ENCODE measurements at places on chromosomes 12 and 14.
A peak's percentile ranks its signal among the peaks of the same experiment; 100 is the strongest.

- no peak for DNase-seq
These were observed 29.8 kb upstream of the PYGL start for GRCh38 chr14:50974118-50974517.

DNA sequence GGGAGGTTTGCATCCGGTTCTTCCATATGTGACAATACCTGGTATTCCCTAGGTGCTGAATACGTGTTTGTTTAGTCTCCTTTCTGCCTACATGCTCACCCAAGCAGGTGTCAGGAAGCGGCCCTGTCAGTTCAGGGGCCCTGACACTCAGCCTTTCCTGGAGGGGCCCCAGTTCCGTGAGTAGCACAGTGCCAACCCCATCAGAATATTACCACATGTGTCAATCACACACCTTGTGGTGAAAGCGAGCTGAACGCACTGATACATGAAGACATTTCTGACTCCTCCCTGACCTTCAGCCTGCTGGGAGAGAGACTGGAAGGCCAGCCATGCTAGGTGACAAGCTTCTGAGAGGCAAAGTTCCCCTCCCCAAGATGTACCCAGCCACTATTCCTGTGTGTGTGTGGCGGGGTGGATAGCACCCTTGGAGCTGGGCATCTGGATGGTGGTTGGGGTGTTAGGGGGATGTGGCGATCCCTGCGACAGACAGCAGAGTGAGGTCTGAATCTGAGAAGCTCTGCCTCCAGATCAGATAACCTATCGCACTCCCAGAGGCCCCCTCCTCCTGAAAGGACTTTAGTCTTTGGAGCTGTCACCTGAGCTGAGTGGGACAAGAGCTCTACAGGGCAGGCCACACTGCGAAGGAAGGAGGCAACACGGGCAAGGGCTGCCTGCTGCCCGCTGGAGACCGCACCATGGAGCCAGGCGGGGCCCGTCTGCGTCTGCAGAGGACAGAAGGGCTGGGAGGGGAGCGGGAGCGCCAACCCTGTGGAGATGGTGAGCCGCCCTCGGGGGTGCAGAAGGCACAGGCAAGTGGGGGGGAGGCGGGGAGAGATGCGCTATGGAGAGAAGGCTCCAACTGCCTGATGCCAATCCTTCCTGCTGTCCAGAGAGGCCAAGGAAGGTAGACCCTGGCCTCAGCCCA lies at the start of gene SOAT2:
Gene SOAT2 (plus strand): TSS at position 604 of the 925 bp plus-strand sequence. CDS start 92 bp downstream, at position 696.
- DNase-seq, result no peak

- no peak for DNase-seq
These were observed 52.5 kb downstream of the KIAA0586 start for GRCh38 chr14:58479975-58480374.

GRCh38 chr12:51341251-51342007 lies 5.0 kb downstream of the CELA1 start:
- DNase-seq, result peak; percentile 82

DNA sequence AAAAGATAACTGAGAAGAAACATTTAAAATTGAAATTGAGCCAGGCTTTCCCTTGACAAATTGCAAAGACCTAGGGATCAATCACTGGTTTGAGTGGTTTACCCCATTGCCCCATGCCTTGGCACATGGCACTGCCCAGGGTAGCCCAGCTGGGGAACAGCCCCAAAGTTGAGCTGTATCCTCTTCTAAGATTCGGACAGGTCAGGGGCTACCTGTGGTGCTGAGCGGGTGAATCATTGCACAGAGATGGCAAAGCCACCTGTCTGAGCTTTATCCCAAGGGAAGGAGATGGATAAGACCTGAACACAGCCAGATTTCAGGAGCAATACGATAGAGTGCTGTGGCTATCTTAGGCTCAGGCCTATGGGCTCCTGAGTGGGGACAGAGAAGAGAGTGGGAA lies 7.0 kb downstream of the IFI27L2 start:
- DNase-seq, result no peak

DNA sequence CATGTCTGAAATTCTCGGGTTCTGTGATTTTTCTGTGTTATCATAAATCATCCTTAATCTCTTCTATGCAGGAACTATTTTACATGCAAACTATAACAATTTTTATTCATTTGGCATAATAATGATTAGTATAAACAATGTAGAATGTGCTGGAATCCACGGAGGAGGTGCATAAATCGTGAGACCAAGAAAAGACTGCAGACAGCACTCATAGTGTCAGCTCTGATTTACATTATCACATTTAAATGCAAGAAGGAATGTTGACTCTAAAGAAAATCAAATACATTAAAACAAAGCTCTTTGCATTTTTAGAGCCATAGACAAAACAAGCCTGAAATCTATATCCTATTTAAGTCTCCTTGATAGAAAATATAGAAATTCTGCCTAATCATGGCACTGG lies 501.7 kb upstream of the STXBP6 start:
- DNase-seq, result no peak

DNA sequence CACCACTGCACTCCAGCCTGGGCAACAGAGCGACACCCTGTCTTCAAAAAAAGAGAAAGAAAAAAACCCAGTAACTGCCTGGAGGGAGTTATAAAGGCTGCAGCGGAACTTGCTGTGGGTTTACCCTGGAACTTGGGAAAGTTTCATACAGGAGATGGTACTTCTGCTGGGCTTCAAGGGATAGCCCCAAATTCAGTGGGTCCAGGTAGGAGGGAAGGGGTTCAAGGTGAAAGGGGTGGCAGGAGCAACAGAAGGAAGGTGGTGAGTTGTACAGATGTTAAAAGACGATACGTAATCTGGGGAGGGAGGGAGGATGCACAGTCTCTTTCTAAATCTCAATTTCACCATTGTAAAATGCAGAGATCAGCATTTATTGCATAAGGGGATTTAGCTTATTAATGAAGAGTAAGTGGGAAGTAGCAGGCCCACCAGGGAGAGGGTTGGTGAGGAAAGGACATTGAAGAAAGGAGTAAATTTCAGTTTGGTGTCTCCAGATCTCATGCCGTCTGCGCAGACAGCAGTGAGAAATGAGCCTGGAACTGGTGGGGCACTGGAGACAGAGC lies 8.5 kb upstream of the GAS2L3 start:
- no peak for DNase-seq

DNA sequence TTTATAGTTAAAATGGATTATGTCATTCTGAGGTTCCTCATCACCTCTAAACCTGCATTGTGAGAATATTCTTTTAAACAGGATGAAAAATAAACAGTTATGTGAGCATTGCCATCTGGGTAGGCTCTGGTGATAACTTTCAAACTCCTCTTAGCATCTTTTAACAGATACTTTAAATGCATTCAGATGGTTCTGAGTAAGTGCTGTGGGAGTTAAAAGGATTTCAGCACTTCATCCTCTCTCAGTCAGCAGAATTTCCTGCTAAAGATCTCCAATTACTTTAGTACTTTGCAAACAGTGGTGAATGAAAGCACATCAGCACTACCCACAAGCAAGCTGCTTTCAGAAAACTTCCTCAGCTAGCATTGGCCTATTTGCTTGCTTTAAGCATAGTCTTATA lies 59.3 kb upstream of the TMTC1 start:
- DNase-seq, result no peak

DNA sequence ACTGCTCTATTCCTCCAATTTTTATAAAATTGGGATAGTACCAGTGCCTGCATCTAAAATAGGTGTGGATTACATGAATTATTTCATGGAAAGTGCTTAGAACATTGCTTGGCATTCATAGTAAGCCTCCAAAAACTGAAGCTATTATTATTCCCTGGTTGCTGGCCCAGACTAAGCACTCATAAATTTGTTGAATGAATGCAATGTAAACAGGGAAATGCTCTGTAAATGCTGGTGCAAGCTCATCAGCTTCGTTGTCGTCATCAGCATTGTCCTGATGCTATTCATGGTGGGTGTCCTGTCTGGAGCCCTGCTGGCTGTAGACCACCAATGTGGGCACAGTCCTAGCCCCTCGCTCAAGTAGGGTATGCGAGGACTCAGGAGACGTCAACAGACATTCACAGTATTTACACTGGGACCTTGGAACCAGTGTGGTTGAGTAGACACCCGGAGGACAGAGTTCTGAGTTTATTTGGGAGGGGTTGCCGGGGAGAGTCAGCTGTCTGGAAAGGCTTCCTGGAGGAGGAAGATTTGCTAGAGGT lies 16.5 kb downstream of the BDKRB2 start:
- no peak for DNase-seq

DNA sequence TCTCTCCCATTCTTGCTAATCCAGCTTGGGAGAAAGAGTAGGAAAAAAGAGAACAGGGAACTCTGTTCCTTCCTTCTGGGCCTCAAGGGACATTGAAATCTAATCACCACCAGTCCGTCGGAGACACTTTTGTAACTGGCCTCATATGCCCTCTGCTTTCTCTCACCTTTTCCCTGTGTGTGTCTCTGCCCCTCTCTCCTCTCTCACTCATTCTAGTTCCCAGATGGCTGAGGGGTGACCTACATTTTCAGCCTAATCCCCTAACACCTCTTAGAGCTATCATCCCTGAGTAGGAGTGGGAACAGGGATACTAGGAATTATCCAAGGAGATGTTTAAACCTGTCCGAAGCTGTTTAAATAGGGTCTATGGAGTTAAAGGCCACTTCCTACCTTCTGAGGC lies 8.9 kb upstream of the PCK2 start:
- no peak for DNase-seq

GRCh38 chr14:55532645-55533344 lies 47.2 kb upstream of the KTN1 start:
- DNase-seq, result peak; percentile 15

GRCh38 chr12:29103539-29103974 lies 45.5 kb upstream of the FAR2 start:
- DNase-seq, result no peak

DNA sequence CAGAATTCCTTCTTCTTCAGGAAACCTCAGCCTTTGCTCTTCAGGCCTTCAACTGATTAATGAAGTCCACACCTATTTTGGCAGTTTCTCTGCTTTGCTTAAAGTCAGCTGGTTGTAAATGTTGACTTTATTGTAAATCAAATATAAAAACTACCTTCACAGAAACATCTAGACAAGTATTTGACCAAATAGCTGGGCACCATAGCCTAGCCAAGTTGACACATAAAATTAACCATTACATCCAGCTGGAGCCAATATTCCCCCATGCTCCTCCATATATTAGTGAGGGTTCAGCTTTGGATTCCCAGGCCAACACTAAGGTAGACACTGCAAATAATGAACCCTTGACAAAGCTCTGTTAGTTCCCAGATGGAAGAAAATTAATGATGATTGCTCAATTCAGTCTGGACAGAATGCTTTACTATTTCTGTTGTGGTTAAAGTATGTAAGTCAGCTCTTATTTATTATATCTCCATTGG lies 125.5 kb downstream of the ZFP36L1 start:
- DNase-seq, result no peak

DNA sequence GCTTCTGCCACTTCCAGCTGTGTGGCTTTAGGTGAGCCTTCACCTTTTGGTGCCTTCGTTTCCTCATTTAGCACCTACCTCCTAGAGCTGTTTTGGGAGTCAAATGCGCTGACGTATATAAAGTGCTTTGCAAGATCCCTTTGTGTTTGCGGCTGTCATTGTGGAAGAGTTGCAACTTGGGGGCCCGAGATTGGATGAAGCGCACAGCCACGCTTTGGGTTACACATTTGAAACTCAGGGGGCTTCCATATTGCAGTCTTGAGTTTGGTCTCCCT lies 636 bp upstream of the ARL6IP4 start:
- DNase-seq, result no peak

DNA sequence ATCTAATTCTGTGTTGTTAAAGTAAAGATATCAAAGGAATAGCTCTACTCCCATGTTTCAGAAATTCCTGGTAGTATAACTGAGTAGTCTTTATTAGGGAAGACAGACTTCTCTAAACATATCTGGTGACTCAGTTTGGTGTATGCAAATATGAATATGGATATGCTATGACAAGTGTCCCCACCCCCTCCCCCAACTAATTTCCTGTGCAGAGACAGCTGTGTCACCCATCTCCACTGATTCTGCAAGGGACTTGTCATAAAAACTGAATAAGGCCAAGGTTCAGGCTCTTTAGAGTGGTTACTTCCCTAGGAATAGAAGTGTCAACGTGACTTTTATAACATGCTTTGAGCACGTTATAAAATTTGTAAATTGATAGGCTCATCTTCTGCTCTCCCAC lies 429.1 kb downstream of the DAD1 start:
- DNase-seq, result no peak

GRCh38 chr12:85681333-85681732 lies 154.9 kb downstream of the RASSF9 start:
- DNase-seq, result no peak

- DNase-seq, result no peak
These were observed 605.2 kb downstream of the GALC start for GRCh38 chr14:87387806-87388205.

GRCh38 chr14:70595443-70596185 lies 4.8 kb downstream of the MED6 start:
- DNase-seq, result peak; percentile 4

DNA sequence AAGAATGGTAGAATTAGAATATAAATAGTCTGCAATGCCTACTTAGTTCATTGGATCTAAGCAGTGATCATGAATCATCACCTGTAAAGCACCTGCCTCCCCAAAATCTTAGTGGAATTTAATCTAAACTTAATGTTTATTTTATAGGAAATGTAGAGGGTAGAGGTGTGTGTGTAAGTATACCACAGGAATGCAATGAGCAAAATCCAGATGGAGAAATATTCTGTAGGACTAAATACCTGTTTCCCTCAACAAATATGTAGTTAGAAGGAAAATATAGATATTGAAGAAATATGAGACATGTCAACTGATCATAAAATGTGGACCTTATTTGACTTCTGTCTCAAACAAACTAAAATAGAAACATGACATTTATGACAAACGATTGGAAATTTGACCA lies 839.2 kb upstream of the FBXO33 start:
- DNase-seq, result no peak

- peak; percentile 50 for DNase-seq
These were observed 24.4 kb upstream of the SERPINA4 start for GRCh38 chr14:94536836-94537235.

DNA sequence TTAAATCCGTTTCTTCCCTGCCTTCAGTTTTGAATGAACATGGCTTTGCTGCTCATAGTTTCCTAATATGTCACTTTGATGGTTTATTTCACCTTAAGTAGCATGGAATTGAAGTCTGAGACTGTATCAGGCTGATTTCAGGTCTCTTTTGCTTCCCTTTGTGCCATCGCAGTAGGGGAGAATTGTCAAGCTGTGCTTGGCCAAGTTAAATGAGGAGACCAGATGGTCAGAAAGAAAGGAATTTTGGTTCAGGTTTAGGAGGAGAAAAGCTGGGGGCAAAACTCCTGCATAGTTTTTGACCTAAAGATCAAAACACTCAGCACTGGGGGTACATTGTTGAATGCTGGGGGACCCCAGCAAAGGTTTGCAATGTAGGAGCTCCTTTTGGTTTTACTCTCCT lies 398.4 kb downstream of the NUAK1 start:
- DNase-seq, result no peak

DNA sequence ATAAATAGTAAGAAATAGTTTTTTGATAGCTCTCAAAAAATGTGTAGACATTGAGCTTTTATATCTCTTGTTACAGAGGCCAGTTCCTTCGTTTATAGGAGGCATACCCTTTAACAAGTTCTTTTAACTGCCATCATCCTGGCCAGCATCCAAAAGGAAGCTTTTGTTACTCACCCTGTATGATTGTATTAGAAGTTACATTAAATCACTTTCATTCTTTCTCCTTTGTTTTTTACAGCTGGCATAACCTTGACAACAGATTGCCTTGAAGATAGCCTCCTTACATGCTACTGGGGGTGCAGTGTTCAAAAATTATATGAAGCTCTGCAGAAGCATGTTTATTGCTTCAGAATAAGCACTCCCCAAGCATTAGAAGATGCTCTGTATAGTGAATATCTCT lies 20.1 kb downstream of the CGRRF1 start:
- peak; percentile 41 for DNase-seq

- DNase-seq, result no peak
These were observed 4.8 kb downstream of the HIP1R start for GRCh38 chr12:122839907-122840554.

All from RKO (cell line).